ENCODE measurements at places on chromosomes 6 and 20.

DNA sequence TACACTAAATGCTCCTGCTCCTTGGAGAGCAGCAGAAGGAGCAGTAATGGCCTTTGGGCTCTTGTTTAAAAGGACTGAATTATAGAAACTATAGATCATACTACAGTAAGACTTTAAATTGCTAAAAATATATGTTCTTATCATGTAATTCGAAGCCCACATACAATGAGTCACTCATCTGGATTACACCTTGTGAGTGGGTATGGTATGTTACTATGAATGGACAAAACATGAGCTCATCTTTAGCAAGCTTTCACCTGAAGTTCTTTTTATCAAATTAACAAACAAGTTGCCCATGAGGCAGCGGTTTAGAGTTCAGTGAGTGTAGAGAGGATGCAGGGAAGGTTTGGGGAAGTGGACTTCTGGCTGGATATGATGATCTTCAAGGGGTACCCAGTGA is 114.4 kb upstream of the CCN2 start:
- H3K4me1 ChIP-seq, result no peaks in the 10 kb centered on the region
- no peak overlapping the region for H3K4me3 ChIP-seq
- DNase-seq, result no peak

DNA sequence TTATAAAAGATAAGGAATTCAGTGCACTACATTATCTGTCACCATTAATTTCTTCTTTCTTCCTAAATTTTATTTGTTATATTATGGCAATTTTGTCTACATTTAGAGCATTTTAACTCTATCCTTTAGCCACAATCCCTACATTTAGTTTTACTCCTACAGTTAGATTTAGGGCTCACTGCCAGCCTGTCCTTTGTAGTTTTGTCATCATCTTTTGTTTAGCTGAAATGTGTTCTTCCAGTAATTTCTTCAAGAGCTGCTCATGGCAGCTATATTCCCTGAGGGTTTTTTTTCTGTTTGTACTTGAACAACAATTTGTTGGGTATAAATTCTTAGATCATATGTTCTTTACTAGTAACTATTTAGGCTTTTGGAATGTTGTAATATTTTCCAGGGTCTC is 72.7 kb upstream of the B3GAT2 start:
- no peaks in the 10 kb centered on the region for H3K27me3 ChIP-seq
- no peaks in the 10 kb centered on the region for H3K4me1 ChIP-seq
- no peak overlapping the region for H3K27ac ChIP-seq
- no peak for DNase-seq

DNA sequence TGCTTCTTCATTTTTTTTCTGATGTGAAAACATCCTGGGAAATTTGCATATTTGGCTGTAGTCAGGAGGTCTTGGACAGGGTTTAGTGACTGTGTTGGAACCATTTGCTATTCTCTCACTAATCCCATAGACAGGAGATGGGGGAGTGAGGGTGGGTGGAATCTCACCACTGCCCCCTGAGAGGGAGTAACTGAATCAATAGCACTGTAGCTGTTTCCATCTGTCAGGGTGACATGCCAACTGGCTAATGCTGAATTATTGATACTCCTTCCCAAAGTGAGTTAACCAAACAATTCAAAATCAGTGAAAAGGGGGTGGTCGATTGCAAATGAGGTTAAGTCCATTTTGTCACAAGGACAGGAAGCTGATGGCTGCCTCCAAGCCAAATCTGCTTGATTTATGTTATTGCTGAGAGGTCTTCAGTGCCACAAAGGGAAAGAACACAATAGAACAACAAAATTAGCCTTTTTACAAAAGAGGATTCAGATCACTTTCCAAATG is 55.1 kb upstream of the B3GAT2 start:
- no peak overlapping the region for H3K27ac ChIP-seq
- DNase-seq, result no peak
- H3K4me3 ChIP-seq, result no peak overlapping the region
- H3K27me3 ChIP-seq, result no peaks in the 10 kb centered on the region

DNA sequence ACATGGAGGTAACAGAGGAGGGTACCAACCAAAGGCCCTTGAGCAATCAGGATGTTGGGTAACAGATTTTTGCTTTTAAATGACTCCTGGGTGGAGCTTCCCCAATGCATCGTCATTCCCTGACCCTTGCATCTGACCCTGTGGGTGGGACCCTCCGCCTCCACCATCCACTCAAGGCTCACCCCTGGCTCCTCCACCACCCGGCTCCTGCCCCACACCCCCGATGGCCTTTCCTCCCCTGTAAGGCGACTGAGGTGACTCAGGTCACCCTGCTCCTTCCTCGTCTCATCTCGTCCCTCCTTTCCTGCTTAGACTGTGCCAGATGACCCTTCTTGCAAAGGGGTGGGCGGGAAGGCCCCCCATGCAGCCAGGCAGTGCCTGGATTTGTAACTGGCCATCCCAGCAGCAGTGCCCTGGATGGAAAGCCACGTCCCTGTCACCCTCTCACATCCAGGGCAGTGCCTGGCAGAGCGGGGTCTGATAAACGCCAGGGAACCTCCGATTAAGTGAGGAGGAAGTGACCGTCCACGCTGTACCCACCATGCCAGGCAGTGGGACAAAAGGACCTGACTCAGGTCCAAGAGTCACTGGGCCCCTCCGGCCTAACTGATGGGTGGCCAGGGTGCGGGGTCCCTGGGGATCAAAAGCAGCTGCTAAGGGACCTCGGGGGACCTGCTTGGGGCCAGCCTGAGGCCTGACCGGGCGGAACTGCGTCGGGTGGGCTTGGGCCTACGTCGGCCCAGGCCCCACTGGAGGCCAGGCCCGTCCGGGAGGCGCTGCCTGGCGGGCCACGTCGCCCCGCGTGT is 624 bp upstream of the NPEPL1 start:
- DNase-seq, result no peak
- peaks cover 6% of the 10 kb centered on the region for H3K27me3 ChIP-seq
- H3K4me1 ChIP-seq, result peaks cover 2% of the 10 kb centered on the region
- peaks cover 2% of the 10 kb centered on the region for H3K36me3 ChIP-seq
- no peak overlapping the region for H3K4me3 ChIP-seq

DNA sequence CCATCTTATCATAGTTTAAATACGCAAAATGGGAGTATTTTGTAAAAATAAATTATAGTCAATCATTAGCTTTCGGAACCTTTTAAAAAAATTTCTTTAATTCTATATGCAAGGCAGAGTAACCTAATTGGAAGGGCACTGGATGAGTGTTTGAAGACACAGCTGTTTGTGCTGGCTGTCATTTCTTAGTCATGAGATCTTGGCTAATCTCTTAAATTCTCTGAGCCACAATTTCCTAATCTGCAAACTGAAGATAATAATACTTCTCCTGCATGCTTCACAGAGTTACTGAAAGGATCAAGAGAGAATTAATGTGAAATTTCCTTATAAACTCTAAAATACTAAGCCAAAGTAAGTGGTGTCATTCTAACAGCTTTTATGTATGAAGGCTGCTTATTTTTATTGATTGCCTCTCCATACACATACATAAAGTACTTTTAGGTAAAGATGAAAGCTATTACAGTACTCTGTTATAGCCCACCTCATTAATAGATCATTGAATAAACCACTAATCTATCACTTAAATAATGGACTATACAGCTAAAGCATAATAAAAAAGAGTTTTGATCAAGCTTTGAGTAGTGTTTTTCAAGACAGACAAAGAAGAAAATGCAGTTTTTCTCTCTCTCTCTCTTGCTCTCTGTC is 383.7 kb upstream of the IRAK1BP1 start:
- no peak for DNase-seq
- no peaks in the 10 kb centered on the region for H3K27me3 ChIP-seq
- no peaks in the 10 kb centered on the region for H3K4me1 ChIP-seq
- H3K4me3 ChIP-seq, result no peak overlapping the region

DNA sequence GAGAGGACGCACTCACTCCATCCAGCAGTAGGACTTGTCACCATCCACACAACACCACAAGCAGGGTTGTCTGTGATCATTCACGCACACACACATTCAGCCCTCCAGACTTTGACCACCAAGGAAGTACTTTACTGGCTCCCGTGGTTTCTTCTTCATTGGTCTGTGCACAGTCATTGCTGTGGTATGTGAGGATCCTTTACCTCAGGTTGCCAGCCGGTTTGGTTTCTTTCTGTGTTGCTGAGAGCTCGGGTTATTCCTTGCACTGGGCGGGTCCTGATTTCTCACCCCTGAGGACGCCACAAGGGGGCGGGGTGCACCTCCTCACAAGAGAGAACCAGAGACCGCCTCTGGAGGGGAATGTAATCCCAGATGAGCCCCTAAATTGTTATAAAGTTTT is 11.2 kb downstream of the SLC35A1 start:
- no peaks in the 10 kb centered on the region for H3K4me1 ChIP-seq
- no peaks in the 10 kb centered on the region for H3K27me3 ChIP-seq
- no peak overlapping the region for H3K4me3 ChIP-seq
- peaks cover 9% of the 10 kb centered on the region for H3K36me3 ChIP-seq
- H3K27ac ChIP-seq, result no peak overlapping the region
- DNase-seq, result peak; percentile 46

DNA sequence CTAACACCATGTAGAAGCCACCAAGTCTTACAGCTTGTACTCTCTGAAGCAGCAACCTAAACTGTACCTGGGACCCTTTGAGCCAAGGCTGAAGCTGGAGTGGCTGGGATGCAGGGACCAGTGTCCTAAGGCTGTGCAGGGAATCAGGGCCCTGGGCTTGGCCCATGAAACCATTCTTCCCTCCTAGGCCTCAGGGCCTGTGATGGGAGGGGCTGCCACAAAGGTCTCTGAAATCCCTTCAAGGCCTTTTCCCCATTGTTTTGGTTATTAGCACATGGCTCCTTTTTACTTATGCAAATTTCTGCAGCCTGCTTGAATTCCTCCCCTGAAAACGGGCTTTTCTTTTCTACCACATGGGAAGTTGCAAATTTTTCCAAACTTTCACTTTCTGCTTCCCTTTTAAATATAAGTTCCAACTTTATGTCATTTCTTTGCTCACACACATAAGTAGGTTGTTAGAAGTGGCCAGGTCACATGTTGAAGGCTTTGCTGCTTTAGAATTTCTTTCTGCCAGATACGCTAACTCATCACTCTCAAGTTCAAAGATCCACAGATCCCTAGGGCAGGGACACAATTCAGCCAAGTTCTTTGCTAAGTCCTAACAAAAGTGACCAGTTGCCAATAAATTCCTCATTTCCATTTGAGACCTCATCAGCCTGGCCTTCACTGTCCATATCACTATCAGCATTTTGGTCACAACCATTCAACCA is 28.2 kb upstream of the ATXN1 start:
- no peaks in the 10 kb centered on the region for H3K27me3 ChIP-seq
- H3K27ac ChIP-seq, result no peak overlapping the region
- no peaks in the 10 kb centered on the region for H3K36me3 ChIP-seq
- no peaks in the 10 kb centered on the region for H3K4me1 ChIP-seq

GRCh38 chr20:33753763-33754162 is 22.0 kb downstream of the ZNF341 start:
- peaks cover 13% of the 10 kb centered on the region for H3K4me1 ChIP-seq
- H3K27me3 ChIP-seq, result no peaks in the 10 kb centered on the region
- H3K36me3 ChIP-seq, result peaks cover 21% of the 10 kb centered on the region
- H3K4me3 ChIP-seq, result no peak overlapping the region
- H3K27ac ChIP-seq, result no peak overlapping the region
- DNase-seq, result no peak

GRCh38 chr6:107845777-107846176 is 21.7 kb upstream of the SCML4 start:
- no peak for DNase-seq
- no peak overlapping the region for H3K27ac ChIP-seq
- no peak overlapping the region for H3K4me3 ChIP-seq
- peaks cover 7% of the 10 kb centered on the region for H3K4me1 ChIP-seq
- no peaks in the 10 kb centered on the region for H3K36me3 ChIP-seq

GRCh38 chr6:70889270-70889669 is 67.6 kb downstream of the B3GAT2 start:
- H3K4me3 ChIP-seq, result no peak overlapping the region
- no peak for DNase-seq
- H3K27me3 ChIP-seq, result no peaks in the 10 kb centered on the region
- no peaks in the 10 kb centered on the region for H3K4me1 ChIP-seq

GRCh38 chr20:18019068-18019467 is 38.6 kb downstream of the OVOL2 start:
- no peak for DNase-seq
- H3K27ac ChIP-seq, result no peak overlapping the region
- H3K27me3 ChIP-seq, result no peaks in the 10 kb centered on the region
- H3K36me3 ChIP-seq, result no peaks in the 10 kb centered on the region
- no peaks in the 10 kb centered on the region for H3K4me1 ChIP-seq
- no peak overlapping the region for H3K4me3 ChIP-seq

DNA sequence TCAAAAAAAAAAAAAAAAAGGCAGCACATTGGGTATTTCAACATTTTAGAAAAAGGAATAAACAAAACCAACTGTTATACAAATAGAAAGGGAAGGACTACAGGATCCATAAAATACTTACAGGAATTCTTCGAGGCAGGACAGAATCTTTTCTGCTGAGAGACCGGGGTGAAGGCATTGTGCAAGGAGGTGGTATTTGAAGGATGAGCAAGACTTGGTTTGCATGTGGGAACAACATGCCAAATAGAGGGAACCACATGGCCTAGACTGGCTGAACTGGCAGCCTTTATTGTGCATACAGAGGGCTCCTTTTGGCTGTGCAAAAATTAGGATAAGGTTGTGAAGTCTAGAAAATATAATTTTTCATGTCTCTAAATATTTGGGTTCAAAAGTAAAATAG is 62.9 kb downstream of the SCAND1 start:
- DNase-seq, result no peak
- H3K4me3 ChIP-seq, result no peak overlapping the region
- no peaks in the 10 kb centered on the region for H3K27me3 ChIP-seq
- peaks cover 8% of the 10 kb centered on the region for H3K36me3 ChIP-seq
- no peaks in the 10 kb centered on the region for H3K4me1 ChIP-seq

GRCh38 chr6:2725999-2726567 is 24.6 kb downstream of the MYLK4 start:
- no peak overlapping the region for H3K4me3 ChIP-seq

DNA sequence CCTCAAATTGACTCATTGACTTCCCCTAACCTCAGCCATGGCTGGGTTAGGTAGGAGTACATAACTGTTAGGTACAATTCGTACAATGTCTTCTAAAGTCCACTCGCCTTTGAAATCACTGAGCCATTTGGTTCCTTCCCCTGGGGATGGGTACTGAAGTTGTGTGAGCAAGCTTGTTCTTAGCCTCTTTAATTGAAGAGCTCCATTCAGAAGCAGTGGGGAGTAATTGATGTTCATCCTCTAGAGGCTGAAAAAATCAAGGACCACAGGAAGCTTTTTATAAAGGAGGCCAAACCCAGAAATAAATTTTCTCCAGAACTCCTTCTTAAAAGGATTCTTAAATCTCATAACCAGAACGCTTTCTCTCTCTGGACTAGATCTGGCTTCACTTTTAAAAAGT is 60.6 kb downstream of the ANKS1A start:
- no peaks in the 10 kb centered on the region for H3K36me3 ChIP-seq
- no peak overlapping the region for H3K4me3 ChIP-seq
- H3K27ac ChIP-seq, result no peak overlapping the region
- no peaks in the 10 kb centered on the region for H3K27me3 ChIP-seq
- no peaks in the 10 kb centered on the region for H3K4me1 ChIP-seq
- DNase-seq, result no peak
